ENCODE measurements at places on chromosomes 3 and 15.

GRCh38 chr3:183342824-183343223 lies 85.6 kb downstream of the MCF2L2 start:
- DNase-seq = no peak

DNA sequence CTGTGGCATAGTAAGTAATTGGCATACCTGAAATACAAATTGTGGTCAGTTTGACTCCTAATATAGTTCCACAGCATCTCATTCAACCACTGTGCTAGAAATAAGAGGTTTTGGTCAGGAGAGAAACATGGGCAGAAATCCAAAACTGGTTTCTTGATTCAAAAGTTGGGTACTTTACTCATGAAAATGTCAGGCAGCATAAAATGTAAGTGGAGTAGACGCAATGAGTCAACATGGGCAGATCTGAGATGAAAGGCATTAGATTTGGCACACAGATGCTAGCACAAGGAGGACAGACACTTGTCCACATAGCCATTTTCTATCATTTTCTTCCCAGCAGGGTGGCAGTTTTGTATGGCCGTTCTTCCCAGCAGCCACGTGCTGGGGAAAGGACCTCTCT lies 255.8 kb upstream of the CDIN1 start:
- DNase-seq = no peak

- no peak for DNase-seq
Measured at GRCh38 chr15:81029414-81030300, 28.9 kb downstream of the TLNRD1 start.

DNA sequence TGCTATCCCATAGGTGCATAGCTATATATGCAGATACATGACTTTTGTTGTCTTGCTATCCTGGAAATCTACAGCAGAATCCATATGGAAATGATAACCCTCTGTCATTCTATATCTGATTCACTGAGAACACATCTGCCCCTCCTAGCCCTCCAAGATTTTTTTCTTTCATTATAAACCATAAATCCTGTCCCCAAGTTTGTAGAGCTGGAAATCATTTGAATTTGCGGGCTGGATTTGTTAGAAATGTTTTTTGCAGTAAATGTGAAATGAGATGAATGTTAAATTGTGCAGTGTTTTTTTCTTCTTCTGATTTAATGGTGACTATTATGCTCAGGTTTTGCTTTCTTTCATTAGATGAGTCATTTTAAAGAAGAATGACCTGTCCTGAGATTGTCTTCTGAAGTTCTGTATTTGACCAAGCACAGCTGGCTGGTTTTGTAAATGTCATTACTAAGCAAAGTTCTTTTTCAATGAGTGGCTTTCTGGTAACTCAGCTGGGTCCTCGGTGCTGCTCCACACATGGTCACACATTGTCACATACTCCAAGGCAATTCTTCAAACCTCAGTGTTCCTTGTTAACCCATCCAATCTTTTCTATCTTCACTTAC lies 25.3 kb upstream of the ABHD17C start:
- DNase-seq = no peak

- DNase-seq = peak; percentile 6
Measured at GRCh38 chr15:42084465-42085235, 9.7 kb downstream of the PLA2G4D start.

DNA sequence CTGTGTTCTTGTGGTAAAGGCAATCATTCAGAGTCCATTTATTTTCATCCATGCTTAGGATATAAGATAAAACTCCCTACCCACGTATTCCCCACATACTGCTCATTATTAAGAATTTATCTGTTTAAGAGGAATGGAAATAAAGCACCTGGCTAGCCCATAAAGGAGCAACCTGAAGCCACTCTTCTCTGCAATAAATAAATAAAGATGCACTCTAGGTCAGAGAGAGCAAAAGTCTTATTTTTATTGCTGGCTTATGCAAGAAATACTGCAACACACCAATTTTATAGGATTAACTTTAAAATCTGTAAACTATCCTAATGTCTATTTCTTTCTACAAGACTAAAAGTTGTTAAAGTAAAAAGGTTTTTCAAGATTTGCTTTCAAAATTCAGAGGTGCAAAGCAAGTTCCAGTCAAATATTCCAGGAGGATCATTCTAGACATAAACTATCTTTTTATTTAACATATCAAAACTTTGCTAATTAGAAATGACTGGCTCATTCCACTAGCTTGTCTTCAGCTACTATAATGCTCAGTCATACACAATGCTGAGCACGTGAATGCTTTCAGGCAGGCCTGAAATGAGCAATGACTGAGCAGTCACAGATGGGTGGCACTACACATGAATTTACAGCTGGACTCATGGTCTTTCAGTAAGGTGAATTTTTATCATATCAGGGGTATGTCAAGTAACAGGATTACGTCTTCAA lies 7.1 kb downstream of the TJP1 start:
- no peak for DNase-seq

DNA sequence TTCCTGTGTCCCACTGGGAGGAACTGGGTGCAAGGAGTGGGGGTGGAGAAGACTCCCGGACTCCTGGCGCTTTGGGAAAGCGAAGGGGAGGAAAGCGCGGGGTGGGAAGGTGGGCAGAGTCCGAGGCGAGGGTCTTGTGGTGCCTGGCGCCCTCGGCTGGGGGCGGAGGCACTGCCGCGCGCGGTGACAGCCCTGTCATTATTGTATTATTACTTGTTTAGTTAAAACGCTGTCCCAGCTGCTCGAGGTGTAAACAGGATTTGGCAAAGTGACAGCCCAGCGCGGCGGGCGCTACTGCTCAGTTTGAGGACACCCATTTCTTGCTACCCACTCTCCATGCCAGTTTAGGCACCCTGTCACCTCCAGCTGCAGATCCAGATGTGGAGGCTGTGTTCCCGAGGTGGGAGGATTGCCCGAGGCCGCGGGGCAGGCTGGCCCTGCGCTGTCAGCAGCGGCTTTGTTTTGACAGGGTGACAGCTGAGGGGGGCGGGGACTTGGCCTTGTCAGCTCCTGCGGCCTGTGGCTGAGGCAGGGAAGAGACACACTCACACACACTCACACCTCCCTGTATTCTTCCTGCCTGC lies 1.0 kb downstream of the KAT2B start:
- DNase-seq = peak; percentile 77

DNA sequence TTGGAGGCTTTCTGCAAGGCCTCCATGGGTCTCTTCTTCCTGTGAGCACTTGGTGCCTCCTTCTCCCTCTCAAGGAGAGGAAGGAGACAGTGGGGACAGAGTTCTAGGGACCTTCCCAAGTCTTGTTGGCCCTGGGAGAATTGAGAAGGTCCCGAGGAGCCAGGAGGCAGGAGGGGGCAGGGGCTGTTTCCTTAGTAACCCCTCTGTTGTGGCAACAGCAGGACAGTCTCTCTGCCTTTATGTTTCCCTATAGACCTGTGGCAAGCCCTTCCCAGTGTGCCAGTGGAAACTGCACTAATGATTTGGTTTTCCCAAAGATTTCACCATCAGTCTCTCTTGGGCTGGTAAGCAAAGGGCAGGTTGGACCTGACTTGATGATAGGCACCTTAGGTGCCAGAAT lies 87.8 kb upstream of the GALNT15 start:
- no peak for DNase-seq

- DNase-seq = no peak
Measured at GRCh38 chr3:30826531-30826942, 67.9 kb downstream of the GADL1 start.

- DNase-seq = peak; percentile 44
Measured at GRCh38 chr3:71583566-71584393, at the start of gene FOXP1. FOXP1 (minus strand) TSS chr3:71583728; CDS start chr3:71198381, 385,347 bp downstream.

- DNase-seq = no peak
Measured at GRCh38 chr3:135349254-135349948, 554.3 kb downstream of the EPHB1 start.

GRCh38 chr15:61748529-61748928 lies 311.7 kb downstream of the VPS13C start:
- no peak for DNase-seq

DNA sequence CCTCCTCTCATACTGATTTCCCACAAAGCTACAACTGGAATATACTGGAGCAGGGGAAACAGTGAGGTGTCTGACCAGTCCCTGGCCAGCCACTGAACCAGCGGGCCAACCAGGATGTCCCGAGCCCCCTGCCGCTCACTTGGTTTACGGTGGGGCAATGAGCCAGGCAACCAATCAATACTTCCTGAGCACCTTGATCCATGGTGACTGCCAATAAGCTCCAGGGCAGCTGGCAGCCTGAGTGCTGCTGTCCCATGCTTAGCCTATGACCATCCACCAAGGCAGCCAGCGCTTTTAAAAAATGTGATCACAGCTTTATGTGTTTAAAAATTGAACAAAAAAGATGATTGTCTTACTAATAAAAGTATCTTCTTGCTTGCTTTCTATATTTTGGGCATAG lies 4.2 kb downstream of the SCN10A start:
- DNase-seq = no peak

- no peak for DNase-seq
Measured at GRCh38 chr15:83119968-83120581, 12.6 kb downstream of the TM6SF1 start.

GRCh38 chr3:36060950-36061349 lies 319.4 kb upstream of the STAC start:
- no peak for DNase-seq

GRCh38 chr15:53985562-53985961 lies 7.3 kb downstream of the UNC13C start:
- DNase-seq = no peak

DNA sequence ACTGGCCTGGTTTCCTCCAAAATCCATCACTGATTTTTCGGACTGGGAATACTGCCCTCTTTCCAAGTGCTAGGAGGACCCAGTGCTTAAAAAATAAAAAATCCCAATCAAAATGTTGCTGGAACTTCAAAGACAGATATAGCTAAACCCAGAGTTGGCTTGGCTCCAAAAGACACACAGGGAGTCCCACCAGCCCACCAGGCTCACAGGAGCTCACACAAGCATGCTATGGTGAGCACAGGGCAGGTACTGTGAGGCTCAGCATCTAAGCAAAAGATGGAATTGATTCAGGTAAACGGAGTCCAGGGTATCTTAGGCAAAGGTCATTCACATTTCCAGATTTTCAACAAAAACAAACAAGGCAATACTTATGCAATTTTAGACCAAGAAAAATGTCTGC lies 3.7 kb downstream of the TRANK1 start:
- DNase-seq = no peak

GRCh38 chr3:30770387-30770786 lies 124.1 kb downstream of the GADL1 start:
- no peak for DNase-seq

GRCh38 chr3:6089780-6090179 lies 771.1 kb upstream of the GRM7 start:
- DNase-seq = no peak

DNA sequence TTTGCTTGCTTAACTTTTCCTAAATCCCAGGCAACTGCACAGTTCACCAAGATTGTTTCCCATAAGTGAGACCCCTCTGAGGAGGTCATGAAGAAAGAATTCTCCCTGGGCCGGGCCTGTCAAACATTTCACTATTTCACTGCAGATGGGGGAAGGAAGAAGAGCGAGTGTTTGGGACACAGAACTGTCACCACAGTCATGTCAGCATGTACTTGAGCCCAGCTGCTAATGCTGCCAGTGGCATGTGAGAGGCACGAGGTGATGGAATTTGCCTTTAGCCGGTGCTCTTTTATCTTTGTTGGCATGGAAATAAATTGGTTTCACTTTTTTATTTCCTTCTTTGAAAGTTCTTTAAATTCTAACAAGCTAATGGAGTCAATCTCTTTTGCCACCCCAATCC lies 277.9 kb upstream of the GADL1 start:
- no peak for DNase-seq

GRCh38 chr3:49341996-49342395 lies 2.1 kb upstream of the USP4 start:
- DNase-seq = no peak

DNA sequence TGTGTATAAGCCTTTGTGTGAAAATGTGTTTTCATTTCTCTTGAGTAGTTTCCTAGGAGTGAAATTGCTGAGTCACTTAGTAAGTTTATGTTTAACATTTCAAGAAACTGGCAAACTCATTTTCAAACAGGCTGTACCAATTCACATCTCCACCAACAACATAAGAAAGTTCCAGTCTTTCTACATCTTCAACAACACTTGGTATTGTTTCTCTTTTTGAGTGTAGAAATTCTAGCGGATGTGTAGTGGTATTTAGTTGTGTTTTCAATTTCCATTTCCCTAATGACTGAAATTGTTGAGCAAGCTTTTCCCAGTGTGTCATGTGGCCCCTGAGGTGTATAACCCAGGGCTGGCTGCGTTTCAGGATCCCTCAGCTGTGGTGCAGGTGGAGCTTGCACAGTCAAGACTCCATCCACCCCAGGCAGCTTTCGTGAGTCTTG lies 258.5 kb downstream of the PDCD6IP start:
- DNase-seq = no peak

- no peak for DNase-seq
Measured at GRCh38 chr3:151404316-151404715, 19.8 kb upstream of the P2RY12 start.

GRCh38 chr15:32643907-32644445 lies 2.5 kb downstream of the SCG5 start:
- no peak for DNase-seq

- no peak for DNase-seq
Measured at GRCh38 chr3:183211352-183211751, 41.7 kb upstream of the B3GNT5 start.

GRCh38 chr15:69185216-69185615 lies 24.8 kb downstream of the GLCE start:
- no peak for DNase-seq

DNA sequence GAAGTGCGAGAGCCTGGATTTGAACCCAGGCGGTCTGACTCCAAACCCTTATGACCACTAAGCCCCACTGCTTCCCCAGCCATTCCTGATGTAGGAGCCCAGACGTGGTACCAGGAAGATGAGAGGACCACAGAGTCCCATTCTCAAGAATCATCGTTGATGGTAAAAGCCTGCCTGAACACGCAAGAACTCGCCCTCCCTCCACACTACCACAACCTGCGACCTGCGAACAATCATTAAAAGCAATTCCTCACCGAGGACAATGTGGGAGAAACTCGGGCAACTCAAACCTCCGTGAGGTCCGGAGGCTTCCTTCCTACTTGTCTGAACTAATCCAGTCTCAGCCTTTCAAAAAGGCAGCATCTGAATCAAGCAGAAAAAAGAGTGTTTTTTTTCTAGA lies 10.3 kb downstream of the MAGI1 start:
- no peak for DNase-seq

- DNase-seq = no peak
Measured at GRCh38 chr15:43948691-43949325, 122.0 kb downstream of the WDR76 start.

DNA sequence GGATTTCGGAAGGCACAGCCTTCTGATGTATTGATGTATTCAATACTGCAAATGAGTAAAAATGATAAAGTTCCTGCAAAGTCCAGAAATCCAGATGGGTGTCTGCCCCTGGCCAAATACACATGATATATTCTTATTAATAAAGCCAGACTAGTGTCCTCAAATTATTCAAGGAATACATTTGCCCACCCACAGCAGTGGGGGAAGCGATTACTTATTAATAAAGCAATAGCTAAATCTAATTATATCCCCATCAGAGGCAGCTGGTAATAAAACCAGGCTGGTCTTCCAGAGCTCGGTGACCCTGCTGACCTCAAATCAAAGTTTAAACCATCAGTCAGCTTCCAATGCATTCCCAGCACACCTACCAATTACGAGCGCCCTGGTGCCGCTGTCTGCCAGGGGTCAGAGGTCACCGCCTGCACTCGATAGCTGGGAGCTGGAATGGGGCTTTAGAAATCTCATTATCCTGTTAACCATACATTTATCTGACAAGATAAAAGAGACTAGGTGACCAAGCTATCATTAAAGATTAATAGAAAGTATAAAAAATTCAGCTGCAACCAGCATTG lies 330.3 kb downstream of the UACA start:
- no peak for DNase-seq

All from stimulated activated CD4-positive, alpha-beta T cell treated with anti-CD3 and anti-CD28 coated beads, Interleukin-1b, Interleukin-23, amount 100 ng/mL, for 24 hours (primary cell).